ENCODE measurements at places on chromosomes 2 and 18.

GRCh38 chr2:53265544-53266299, 501.9 kb upstream of the CHAC2 start:
- no peak for DNase-seq

- DNase-seq: no peak
These were observed 12.2 kb upstream of the CYRIA start for GRCh38 chr2:16677875-16678274.

- no peak for DNase-seq
These were observed 56.6 kb downstream of the BMPR2 start for GRCh38 chr2:202432776-202433175.

GRCh38 chr2:184611361-184612085, 13.2 kb downstream of the ZNF804A start:
- no peak for DNase-seq

GRCh38 chr2:197889041-197889440, 84.6 kb downstream of the PLCL1 start:
- no peak for DNase-seq
